NCI-H226 (cell line): ENCODE measurements at places on chromosomes 7 and 10.

DNA sequence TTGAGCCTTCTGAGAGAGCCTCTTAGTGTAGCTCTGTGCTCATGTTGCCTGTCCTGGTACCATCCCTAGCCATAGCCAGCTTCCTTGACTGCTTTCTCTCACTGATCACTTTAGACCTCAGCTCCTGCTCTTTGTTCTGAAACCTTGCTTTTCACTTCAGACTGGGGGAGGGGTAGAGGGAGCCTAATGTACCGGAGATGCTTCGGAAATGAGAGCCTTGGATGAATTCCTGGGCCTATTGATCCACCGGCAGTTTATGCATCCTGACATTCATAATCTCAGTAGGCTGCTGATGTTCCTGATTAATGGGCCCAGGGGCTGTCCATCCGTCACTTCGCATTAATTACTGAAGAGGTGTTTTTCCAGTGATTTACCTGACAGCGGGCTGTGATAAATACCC, 38.8 kb downstream of the R3HCC1L start:
- no peak for DNase-seq

GRCh38 chr10:108861181-108861754, 1062.0 kb downstream of the XPNPEP1 start:
- DNase-seq, result no peak

DNA sequence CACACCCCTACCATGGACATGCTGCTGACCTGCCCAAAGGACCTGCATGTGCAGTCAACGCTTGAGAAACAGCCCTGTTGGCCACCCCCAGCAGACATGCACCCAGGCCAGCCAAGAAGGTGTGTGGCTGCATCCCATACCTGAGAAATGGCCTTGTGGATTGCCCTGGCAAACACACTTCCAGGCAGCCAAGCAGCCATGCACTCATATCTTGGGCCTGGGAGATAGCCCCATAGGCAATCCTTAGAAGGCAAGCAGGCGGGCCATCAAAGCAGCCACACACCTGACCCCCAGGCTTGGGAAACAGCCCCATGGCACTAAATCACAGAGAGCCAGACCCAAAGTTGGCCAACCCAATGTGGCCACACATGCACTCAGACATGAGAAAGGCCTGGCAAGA, 4.9 kb upstream of the AKR1B1 start:
- no peak for DNase-seq

DNA sequence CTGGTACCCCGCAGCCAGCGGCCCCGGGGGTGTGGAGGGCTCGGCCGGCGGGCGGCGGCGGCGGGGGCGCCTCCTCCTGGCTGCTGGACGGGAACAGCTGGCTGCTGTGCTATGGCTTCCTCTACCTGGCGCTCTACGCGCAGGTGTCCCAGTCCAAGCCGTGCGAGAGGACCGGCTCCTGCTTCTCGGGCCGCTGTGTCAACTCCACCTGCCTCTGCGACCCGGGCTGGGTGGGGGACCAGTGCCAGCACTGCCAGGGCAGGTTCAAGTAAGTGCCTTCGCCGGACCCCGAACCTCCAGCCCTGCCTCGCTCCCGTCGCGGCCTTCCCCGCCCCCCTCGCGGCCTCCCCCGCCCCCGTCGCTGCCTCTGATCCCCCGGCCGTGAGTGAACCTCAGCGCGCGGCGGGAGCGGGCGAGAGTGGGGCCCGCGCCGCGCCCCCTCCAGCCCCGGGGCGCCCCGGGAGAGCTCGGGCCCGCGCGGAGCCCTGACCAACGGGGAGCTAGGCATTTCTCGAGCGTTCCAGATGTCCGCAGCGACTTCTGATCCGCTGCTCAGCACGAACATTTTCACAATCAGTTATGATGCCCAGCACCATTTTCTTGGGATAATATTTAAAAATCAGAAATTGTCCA, 727 bp downstream of the ATRNL1 start:
- DNase-seq, result no peak

GRCh38 chr10:22658745-22659410, 55.5 kb downstream of the PIP4K2A start:
- DNase-seq, result peak; percentile 47

- no peak for DNase-seq
These were observed 235.9 kb upstream of the PRSS1 start for GRCh38 chr7:142513178-142513955.

DNA sequence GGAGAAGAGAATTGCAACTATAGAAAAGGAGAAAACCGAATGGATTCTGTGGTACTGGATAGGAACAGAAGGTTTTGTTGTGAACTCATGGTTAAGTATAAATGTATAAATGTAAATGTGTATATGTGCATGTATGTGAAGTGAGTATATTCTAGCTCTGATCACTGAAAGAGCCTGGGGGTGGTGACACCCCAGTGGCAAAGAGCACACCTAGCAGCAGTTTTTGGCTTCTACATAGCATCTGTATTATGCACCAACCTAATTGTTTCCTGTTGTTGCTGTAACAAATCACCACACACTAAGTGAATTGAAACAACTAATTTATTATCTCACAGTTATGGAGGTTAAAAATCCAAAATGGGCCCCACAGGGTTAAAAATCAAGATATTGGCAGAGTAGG, 455.4 kb downstream of the RPS24 start:
- no peak for DNase-seq

DNA sequence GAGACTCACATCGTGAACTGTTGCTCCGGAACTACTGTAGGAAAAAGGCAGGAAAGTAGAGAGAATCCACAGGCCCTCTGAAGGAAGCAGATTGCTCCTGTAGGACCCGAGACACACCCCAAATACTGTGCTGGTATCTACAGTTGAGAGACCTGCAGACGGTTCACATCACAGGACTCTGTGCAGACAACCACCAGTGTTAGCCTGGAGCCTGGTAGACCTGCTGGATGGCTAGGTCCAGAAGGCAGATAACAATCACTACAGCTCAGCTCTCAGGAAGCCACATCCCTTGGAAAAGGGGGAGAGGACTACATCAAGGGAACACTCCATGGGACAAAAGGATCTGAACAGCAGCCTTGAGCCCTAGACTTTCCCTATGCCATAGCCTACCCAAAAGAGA, 311.8 kb upstream of the PRKCQ start:
- DNase-seq, result no peak

DNA sequence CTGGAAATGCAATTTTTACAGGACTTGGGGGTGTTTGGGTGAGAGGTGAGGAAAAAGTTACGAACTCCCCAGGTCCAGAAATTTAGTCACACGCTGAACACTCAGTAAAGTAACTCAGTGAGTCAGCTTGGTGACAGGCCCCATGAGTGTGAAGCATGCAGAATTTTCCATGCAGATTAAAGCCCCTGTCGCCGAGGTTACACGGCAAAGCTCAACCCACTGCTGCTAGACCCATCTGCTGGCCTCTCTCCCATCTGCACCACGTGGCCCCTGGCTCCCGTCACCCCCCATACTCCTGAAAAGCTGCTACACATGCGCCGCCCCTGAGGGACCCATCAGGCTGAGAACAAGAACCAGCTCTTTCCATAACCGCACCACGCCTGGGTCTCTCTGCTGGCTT, 7.0 kb upstream of the MMP21 start:
- DNase-seq, result no peak

- no peak for DNase-seq
These were observed 44.1 kb downstream of the MTURN start for GRCh38 chr7:30178748-30179436.

- no peak for DNase-seq
These were observed 8.5 kb upstream of the BAG3 start for GRCh38 chr10:119642556-119643111.

DNA sequence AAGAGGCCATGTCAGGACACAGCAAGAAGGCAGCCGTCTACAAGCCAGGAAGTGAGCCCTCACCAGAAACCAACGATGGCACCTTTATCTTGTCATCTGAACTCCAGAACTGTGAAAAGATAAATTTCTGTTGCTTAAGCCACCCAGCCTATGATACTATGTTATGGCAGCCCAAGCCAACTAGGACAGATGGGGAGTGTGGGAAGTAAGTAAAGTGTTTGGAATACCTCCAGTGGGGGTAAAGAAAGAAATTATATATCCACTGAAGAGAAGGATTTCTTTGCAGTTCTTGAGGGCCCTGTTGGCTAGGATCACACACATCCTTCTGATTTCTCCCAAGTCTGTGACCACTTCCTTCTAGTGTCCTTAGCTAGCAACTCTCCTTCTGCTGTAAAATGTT, 384.4 kb downstream of the TNS3 start:
- no peak for DNase-seq

DNA sequence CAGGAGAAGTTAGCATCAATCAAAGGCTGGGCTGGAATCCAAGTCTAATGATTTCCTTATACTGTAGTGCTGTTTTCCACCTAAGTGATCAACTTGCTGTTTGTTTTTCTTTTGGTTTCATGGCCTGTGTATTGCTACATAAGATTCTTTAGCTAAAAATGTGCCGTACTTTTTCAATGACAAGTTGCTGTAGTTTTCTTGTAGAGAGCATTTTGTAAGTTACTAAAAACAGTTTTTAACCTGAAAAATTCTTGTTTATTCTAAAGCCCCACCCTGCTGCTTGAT, 1.3 kb downstream of the HELLS start:
- no peak for DNase-seq

DNA sequence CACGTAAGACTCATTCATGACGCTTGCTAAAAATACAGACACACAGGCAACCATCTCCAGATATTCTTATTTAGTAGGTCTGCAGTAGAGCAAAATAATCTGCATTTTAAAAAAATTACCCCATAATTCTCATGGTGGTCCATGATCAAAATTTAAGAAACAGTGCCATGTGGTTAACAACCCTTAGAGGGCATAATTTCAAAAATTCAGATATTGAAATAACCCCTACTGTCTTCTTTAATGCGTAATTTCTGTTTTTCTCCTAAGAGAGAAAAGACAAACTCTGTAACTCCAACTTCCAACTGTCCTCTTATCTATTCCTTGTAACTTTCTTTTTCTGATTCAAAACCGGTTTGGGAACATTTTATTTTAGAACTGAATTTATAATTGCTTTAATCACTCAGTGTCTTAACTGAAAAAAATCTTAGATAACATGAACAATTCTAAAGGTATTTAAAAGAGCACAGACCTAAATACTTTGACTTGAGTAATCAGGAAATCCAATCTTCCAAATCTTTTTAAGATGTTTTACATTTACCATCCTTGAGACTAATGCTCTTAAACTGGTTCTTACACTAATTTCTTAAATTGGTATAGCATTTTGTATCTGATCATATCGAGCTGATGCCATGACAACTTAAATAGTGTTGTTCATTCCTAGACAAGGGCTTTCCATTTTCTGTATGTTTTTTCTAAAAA, 148.0 kb downstream of the GALNT11 start:
- no peak for DNase-seq

DNA sequence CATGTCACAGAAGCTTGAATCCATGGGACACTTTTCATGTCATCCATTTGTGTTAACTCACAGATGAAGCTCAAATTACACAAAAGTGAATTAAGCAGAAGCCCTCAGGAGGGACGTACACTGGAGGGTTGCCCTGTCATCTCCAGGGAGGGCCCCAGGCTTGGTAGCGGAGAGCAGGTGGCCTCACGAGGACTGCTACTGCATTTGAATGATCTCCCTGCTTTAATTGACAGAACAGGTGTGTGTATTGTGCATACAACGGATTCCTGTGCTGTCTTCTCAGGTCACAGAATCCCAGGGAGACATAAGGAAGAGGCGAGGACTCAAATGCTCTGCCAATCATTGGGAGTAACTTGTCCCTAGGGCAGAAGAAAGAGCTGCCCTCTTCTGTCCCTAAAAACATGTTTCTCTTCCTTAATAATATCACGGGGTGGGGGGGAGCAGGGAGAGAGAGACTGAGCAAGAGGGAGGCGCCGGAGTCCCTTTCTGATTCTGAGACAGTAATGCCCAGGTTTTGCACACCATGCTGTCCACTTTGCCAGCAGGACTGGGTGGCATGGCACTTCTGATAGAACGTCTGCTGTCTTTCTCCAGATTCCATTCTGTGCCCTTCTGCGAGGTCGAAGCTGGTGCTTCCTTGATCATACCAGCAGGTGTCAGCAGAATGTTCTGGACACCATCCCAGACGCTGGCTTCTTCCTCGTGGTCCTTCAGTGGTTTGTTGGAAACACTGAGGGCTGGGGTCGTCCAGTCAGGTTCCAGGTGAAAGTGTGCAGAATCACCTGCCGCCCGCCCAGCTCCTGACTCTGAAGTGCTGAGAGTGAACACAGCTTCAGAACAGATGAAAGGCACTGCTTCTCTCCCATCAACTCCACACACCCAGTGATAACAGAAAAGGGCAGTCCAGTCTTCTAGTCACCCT, 26.2 kb upstream of the RASGEF1A start:
- peak; percentile 36 for DNase-seq

DNA sequence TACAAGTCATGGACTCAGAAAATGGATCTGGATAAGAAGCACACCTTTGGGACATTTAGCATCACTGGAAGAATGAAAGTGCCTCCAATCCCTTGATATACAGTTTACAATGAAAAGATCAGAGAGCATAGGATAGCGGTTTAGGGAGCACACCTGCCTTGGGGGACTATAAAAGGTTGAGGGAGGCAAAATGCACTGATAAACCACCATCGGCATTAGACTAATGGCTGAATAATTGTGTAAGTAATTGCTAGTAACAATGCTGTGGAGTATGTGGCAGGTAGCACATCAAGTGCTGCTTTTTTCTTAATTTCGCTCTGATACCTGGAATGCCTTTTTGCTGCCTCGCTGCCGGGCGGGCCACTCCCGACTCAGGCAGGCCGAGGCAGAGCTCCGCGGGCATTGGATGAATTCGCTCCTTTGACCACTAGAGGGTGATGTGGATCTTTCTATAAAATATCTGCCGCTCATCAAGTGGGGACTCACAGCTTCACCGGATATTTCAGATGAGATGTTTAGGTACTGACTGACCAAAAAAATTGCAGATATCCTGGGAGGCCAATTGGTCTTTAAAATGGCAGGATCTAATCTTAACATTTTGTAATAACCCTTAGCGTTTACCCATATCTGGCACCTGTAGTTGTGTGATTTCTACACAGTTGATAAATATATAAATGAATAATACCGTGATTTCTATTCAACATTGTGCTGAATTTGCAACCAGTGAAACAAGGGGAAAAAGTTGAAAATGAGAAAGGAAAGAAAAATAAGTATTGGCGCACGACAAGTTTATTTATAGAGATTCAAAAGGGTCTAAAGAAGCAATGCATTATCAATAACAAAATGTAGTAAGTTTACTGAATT, 116.8 kb upstream of the PRSS1 start:
- peak; percentile 56 for DNase-seq

GRCh38 chr7:16712916-16713315, 40.6 kb upstream of the TSPAN13 start:
- DNase-seq, result no peak

DNA sequence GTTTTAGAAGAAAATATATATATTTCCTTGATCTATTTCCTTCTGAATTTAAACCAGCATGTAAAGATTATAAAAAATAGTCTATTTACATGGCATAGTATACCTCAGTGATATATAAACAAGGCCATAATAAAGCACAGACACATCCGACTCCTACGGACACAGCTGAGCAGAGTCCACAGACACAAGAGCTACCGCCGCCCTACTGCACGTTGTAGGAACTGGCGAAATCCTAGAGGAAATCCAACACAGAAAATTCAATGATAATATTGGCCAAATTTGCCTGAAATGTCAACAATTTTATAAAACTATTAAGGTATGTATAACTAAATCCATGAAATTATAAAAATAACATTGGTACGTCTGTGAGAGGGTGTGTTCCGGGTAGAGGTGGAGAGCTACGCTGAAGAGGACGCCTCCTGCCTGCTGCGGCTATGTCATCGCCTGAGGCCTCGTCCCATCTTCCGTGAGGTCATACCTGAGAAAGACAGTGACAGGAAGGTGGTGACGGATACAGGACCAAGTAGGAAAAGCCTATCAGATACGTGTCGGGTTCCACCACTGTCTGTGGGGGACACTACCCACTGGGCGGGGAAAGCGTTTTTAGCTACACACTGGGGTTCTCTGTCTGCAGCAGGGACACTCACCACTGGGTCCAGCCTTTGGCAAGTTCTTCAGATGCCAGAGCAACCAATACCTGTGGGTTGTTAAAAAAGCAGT, 29.3 kb upstream of the NCAPG2 start:
- no peak for DNase-seq
